Cerebellum (tissue), 4 donors: ENCODE measurements at places on chromosomes 16 and 17.

DNA sequence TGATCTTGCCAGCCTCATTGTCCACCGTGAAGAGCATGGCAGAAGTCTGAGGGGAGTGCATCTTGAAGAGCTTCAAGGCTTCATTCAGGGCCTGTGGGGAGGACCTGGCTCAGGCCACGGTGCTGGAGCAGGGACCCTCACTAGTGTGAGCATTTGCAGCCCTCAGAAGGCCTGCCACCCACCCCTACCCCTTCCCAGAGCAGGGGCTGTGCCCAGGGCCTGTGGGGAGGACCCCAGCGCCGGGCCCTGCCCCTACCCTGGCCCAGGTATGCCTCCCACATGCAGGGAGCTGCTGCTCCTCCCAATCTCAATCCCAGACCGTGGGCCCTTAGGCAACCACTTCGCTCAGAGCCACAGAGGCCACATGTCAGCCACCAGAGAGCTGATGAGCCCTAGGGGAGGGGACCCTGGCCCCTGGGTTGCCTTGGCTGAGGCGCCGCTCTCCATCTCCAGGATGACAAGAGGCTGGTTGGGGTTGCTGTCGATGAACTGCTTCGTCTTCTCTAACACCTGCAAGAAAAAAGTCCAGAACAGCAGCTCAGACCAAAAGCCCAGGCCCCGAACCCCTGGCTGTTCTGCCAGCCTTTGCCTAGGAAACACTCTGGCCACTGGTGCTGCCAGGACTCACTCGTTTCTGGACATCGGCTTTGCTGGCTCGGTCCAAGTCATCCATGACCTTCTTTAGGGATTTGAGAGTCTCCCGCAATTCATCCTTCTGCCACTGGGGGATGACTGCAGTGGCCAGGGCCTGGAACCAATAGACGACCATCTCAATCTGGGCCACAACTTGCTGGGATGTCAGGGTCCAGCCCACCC, 1.8 kb upstream of the EXOSC6 start:
- DNase-seq: no peak

- DNase-seq: no peak
These were observed at the start of gene GSDMA for GRCh38 chr17:39962642-39963220. TSS of gene GSDMA (plus strand) at chr17:39963004. CDS start at chr17:39965688, 2,684 bp downstream.

GRCh38 chr16:14399378-14400284, 230.4 kb downstream of the PARN start:
- no peak for DNase-seq

GRCh38 chr16:7107436-7107835, 225.2 kb upstream of the RBFOX1 start:
- DNase-seq: no peak

- no peak for DNase-seq
These were observed 29.1 kb upstream of the TNS4 start for GRCh38 chr17:40530531-40530994.

DNA sequence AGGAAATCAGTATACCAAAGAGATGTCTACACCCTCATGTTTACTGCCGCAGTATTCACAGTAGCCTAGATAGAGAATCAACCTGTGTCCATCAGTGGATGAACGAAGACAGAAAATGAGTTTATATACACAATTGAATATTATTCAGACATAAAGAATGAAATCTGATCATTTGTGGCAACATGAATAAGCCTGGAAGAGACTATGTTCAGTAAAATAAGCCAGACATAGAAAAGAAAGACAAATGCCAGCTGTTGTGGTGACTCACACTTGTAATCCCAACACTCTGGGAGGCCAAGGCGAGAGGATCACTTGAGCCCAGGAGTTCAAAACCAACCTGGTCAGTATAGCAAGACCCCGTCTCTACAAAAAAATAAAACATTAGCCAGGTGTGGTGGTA, 16.1 kb downstream of the NUDT16L1 start:
- DNase-seq: no peak

GRCh38 chr17:5741810-5742209, 157.5 kb upstream of the NLRP1 start:
- no peak for DNase-seq

DNA sequence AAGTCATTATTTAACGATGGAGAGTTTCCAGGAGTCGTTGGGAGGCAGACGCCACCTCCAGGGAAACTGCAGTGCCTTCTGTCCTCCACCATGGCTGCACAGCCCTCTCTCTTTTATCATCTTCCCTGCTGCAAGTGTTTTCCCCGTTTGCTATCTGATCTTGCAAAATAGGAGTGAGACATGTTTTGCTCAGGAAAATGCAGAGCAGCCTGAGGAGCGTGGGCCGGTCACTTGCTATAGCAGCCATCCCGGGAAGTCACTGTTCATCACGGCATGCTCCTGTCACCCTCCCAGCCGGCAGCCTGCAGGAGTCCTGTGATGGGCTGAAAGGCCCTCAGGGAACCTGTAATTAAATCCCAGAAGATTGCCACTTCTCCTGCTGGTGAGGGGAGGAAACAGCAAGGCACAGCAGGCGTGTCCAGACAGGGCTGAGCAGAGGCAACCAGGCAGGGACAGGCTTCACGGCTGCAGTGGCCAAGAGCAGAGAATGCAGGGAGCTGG, 143.1 kb downstream of the GSG1L start:
- DNase-seq: peak; percentile 34

GRCh38 chr16:55634193-55634592, 21.6 kb upstream of the SLC6A2 start:
- DNase-seq: no peak

GRCh38 chr16:17391715-17392114, 79.0 kb downstream of the XYLT1 start:
- DNase-seq: no peak

GRCh38 chr17:16338391-16338790, 14.9 kb downstream of the CENPV start:
- no peak for DNase-seq

- peak; percentile 1 for DNase-seq
These were observed 48.6 kb downstream of the ABCA8 start for GRCh38 chr17:68906638-68907037.

- DNase-seq: no peak
These were observed 297.3 kb downstream of the ABCC12 start for GRCh38 chr16:47858333-47858982.

GRCh38 chr16:2121853-2122252, 13.8 kb downstream of the PKD1 start:
- no peak for DNase-seq

- DNase-seq: no peak
These were observed 203.3 kb upstream of the TBX2 start for GRCh38 chr17:61196302-61196704.

- no peak for DNase-seq
These were observed 241.0 kb downstream of the GSG1L start for GRCh38 chr16:27822529-27822928.

DNA sequence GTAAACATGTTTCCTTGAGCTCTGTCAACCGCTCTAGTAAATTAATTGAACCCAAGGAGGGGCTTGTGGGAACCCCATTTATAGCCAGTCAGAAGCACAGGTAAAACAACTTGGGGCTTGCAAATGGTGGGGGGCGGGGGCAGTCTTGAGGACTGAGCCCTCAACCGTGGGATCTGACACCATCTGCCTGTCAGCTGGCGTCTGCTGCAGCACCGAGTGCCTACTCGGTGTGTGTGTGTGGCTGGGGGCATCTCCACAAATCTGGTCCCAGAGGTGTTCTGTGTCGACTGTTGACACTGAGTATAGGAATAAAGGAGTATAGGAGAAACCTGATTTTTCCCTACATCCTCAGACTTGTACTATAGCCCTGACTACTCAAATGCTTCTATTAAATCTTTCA, 20.6 kb downstream of the CREBBP start:
- DNase-seq: no peak

DNA sequence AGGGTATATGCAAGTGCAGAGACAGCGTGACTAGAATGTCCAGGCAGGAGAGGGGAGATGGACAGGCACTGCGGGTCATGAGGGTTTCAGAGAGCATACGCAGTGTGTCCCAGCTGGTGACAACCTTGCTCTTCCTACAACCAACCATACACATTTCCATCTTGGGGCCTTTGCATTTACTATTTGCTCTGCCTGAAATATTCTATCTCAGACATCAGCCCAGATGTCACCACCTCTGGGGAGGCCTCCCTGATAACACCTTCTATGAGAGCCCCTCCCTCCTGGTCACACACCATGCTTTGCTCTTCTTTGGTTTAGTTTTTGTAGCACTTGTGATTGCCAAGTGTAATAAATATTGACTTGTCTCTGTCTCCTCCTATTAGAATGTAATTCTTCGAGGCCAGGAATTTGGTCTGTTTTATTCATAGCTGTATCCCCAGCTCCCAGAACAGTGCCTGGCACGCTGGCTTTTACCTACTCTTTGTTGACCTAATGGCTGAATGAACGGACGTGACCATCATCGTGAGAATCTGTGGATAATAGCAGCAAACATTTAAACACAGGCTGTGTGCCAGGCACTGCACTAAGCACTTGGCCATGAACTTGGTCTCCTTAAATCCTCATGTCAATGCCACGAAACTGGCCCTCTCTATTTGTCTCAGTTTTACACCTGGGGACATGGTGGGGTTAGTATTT, 51.9 kb downstream of the PLCG2 start:
- no peak for DNase-seq

GRCh38 chr17:13727441-13728171, 125.9 kb upstream of the HS3ST3A1 start:
- DNase-seq: no peak

GRCh38 chr17:45307290-45308015, 9.4 kb downstream of the MAP3K14 start:
- no peak for DNase-seq

DNA sequence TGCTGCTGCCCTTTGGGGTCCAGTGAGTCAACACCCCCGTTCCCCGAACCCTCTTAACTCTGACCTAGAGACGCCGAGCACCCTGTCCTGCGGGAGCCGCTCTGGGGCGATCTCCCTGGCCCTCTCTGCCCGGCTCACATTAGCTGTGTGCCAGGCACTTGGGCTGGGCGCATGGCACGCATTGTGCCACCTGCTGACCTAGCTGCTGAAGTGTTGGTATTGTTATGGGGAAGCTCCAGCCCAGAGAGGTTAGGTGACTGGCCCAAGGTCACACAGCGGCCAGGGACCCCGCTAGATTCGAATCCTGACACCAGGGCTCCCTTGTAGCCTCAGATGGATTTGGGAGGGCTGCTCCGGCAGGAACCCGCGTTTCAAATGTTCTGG, 1.1 kb downstream of the HSD17B1 start:
- DNase-seq: no peak

- peak; percentile 12 for DNase-seq
These were observed 250.8 kb upstream of the RPL38 start for GRCh38 chr17:73952480-73953205.

GRCh38 chr17:10608244-10608643, 48.9 kb downstream of the MYH3 start:
- DNase-seq: no peak

DNA sequence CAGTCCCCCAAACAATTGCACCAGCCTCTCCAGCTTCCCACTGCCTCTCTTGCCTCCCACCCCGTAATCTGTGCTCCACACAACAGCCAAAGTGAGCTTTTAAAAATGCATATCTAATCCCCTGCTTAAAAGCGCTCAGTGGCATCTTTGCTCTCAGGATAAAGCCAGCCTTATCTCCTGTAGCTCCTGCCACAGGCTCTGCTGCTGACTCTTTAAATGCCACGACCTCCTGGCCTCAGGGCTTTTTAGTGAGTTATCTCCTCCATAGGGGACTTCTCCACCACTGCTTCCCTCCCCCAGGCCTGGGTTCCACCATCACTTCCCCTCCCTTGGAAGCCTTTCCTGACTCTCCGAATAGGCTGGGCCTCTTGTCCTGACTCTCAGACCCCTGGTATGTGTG, 98.6 kb downstream of the GNAO1 start:
- no peak for DNase-seq

GRCh38 chr16:52350031-52350642, 196.8 kb downstream of the TOX3 start:
- no peak for DNase-seq

DNA sequence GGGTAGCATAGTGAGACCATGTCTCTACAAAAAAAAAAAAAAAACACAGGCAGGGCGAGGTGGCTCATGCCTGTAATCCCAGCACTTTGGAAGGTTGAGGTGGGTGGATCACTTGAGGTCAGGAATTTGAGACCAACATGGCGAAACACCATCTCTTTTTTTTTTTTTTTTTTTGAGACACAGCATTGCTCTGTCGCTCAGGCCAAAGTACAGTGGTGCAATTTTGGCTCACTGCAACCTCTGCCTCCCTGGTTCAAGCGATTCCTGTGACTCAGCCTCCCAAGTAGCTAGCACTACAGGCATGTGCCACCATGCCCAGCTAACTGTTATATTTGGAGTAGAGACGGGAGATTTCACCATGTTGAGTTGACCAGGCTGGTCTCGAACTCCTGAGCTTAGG, 5.1 kb downstream of the RAMP2 start:
- DNase-seq: no peak

GRCh38 chr16:901715-902601, 68.8 kb downstream of the LMF1 start:
- peak; percentile 54 for DNase-seq

DNA sequence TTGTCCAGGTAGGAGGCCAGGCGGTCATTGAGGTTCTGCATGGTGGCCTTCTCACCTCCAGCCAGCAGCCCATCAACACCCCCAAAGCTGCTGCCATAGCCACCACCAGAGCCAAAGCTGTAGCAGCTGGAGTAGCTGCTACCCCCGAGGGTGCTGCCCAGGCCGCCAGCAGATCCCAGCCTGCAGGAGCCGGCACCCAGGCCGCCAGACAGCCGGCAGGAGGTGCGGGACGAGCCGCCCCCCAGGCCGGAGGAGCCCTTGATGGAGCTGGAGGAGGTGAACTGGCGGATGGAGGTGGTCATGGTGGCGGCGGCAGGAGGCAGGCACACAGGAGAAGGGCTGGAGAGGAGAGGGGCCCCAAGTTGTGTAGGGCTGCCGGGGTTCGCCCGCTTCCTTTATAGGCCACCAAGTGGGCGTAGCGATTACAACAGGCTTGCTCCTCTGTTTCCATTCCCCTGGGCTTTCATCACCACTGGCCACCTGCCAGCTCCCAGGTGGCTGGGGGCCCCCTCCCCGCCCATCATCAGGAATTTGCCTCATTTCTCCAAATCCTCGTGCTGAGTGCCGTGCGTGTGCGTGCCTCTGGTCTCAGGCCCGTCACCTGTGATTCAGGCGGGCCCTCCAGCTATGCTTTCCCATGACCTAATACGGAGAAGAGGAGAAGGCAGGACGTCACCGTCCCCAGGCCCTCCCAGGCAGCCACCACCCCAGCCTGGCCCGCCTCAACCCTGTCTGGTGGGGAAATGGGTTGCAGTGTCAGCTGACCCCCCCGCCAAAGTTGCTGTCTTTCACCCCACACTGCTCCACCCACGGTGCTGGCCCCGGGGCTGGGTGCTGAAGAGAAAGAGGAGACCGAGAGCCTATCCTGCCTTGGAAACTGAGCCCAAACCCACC, at the start of gene KRT17:
KRT17 (minus strand) TSS at position 368 of the 894 bp plus-strand sequence; CDS start at position 302, 66 bp downstream.
- no peak for DNase-seq
